Stimulated activated CD4-positive, alpha-beta T cell treated with anti-CD3 and anti-CD28 coated beads, Interleukin-4, amount 100 ng/mL, for 1 hour (primary cell): ENCODE measurements at places on chromosomes 4 and X.

DNA sequence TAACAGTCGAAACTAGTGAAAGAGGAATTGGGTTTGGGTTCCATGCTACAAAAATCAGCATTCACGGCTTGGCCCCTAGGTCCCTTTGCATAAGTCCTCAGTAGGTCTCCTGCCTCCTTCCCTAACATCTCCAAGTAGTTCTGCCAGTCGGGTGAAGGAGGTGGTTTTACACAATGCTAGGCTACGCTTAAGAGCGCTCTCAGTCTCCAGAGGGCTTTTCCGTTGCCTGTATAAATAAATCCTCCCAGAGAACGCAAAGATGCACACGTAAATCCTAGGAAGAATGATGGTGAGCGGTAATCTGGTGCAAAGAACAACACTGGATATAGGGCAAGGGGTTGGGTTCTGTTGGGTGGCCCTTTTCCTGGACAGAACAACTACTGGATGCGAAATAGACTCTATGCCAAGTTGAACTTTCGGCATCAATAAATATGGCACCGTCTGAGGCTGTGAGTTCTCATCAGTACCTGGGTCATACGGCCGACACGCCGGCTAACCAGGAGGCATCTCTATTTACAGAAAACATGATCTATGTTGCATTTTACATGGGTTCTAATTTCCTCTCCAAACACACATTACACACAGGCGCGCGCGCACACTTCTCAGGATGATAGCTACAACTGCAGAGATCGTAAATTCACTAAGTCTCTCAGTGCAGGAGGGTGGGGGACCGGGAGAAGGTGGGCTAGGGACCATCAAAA, 1.3 kb downstream of the CAMK2D start:
- peak; percentile 43 for DNase-seq

- DNase-seq: no peak
These were observed 756.1 kb downstream of the SH3BGRL start for GRCh38 chrX:81957900-81958545.

DNA sequence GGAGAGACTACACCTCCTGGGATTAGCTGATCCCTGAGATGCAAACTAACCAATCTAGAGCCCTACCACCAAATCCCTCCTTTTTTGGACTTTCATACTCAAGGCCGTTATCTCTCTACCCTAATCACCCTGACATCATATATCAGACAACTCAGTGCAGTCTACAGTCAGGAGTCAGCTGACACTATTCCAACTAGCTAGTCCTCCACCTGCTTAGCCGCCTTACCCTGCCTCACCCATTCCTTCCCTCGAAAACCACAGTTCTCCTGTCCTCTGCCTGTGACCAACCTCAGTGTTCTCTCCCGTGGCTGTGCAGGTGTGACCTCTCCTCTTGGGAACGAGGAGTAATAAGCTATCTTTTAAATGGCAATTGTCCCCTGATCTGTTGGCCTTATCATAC, 1.8 kb upstream of the PPEF2 start:
- no peak for DNase-seq

DNA sequence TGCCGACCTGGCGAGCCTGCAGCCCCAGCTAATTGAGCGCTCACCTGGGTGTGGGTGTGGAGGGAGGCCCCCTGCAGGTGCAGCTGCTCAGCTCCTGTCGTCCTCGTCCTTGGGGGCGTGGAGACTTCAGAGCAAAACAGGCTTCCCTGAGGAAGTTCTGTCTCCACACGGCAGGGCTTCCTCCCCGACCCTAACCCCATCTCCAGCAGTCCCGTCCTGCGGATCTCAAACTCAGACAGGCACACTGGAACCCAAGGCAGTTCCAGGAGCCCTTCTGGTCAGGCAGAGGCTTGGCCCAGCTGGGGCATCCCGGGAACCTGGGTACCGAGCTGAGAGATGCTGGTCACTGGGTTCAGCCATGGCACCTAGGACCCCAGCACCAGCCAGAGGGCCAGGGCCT, 24.4 kb downstream of the TACC3 start:
- no peak for DNase-seq

GRCh38 chrX:101442085-101442484, 34.1 kb downstream of the HNRNPH2 start:
- DNase-seq: no peak

GRCh38 chr4:93671093-93671492, 157.5 kb upstream of the ATOH1 start:
- no peak for DNase-seq

GRCh38 chr4:3836756-3837601, 70.8 kb downstream of the ADRA2C start:
- no peak for DNase-seq

DNA sequence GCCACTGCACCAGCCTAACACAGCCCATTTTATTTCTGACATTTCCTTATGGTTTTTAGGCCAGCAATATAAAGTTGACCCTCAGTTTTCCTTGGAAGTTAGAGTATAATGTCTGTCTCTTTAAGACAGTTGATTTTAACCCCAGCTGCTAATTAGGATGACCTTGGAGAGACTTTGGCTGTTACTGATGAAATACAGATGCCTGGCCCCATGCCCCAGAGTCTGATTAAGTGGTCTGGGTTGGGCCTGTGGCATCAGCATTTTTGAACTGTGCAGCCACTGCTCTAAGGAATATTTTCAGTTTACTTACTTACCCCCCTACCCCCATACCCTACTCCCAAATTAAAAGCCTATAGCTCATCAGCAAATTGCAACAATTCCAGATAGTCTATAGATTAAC, 85.8 kb downstream of the DCLK2 start:
- no peak for DNase-seq

DNA sequence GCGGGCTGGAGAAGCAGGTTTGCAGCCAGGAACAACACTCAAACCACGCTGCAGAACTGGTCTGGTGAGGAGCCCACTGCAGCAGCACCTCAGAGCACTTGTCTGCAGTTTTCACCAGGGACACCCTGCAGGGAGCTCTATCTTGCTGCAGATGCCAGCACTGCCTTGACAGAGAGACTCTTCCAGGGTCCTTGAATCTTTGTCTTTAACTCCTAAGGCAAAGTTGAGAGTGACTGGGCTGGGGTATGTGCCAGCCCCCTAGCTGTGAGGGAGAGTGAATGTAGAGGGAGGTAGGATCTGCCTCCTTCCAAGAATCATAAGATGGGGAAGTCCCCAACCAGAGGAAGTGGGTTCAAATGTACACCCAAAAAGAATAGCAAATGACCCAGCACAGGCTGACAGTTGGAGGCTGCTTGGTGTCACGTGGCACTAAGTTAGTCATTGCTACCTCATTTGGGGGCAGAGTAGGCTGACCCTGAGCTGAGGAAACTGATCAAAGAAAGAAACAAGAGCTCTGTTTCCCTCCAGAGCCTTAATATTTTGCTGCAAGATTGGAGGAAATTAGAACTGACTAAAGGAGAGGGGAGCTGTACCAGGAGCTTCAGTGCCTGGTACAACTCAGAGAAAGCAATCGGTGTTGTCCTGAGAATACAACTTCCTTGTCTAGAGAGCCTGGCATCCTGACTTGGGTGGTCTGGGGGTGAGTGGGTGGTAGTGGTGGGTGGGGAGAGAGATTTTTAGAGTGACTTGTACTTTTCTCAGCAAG, 28.2 kb upstream of the HUWE1 start:
- peak; percentile 53 for DNase-seq

- no peak for DNase-seq
These were observed 332.1 kb downstream of the ASMT start for GRCh38 chrX:1946974-1947373.

- DNase-seq: no peak
These were observed 176.9 kb upstream of the PPP1R2C start for GRCh38 chrX:42954880-42955279.

DNA sequence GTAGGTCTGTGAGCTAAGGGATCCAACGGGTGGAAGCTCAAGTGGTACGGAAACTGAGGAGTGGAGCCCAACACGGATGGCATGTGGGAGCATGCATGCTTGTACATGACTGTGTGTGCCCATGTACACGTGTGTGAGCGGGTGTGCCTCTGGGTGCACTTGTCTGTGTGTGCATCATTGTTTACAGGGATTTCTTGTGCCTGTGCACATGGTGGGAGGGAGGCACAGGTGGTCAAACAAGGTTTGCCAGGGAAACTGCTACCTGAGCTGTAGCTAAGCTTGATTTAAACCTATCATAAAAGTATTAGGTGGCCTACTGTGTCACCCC, 122.5 kb upstream of the MAMLD1 start:
- no peak for DNase-seq

GRCh38 chr4:7435471-7436061, 836 bp upstream of the PSAPL1 start:
- no peak for DNase-seq

DNA sequence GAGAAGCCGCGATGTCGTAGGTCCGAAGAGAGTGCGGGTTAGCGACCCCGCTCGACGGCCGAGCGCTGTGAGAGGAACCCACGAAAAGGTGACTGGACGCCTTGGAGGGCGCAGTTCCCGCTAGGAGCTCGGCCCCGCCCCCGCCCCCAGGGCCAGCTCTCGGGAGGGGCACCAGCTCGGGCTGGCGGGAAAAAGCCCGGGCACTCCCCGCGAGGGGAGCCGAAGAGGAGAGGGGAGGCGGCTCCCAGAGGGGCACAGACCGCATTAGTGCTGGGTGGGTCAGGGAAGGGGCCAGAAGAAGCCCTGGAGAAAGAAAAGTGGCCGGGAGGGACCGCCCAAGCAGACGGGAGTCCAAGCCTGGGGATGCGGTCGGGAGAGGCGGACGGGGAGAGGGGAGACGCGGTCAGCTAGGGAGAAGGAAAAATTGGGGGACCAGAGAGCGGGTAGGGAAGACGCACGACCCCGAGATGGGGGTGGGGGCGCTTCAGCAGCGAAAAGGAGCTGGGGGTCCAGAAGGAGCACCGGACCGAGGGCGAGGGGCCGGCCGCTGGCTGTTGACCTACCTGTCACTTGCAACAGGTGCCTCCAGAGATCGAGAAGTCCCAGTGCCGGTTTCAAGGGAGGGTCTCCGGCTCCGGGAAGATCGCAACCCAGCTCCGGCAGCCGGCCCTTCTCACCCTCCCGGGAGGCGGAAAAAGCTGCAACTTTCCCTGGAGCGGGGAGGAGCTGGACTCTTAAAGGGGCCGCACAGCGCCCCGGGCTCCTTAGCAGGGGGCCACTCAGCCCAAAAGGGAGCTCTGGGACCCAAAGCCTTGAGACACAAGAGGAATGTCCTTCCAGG, at the start of gene SYTL4:
TSS of gene SYTL4 (minus strand) at position 681 of the 841 bp plus-strand sequence. CDS start 30,084 bp downstream, outside the sequence.
- no peak for DNase-seq

DNA sequence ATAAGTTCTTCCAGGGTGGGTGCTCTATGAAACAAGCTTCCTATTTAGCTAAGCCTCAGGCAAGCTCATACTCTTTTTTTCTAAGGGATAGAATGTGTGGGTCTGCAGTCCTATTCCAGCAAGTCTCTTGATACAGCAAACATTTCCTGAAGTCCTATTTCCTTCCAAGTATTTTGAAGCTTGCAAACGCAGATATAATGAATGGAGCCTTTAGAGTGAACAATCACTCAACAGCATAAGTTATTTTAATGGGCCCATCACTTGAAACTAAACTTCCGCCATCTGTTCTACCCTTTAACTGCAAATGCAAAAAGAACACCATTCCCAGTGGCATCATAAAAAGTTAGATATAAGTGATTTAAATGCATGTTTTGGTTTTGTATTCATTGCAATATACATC, 108.3 kb upstream of the TAPT1 start:
- DNase-seq: no peak

- no peak for DNase-seq
These were observed 112.6 kb upstream of the FAM9A start for GRCh38 chrX:8913655-8914409.

DNA sequence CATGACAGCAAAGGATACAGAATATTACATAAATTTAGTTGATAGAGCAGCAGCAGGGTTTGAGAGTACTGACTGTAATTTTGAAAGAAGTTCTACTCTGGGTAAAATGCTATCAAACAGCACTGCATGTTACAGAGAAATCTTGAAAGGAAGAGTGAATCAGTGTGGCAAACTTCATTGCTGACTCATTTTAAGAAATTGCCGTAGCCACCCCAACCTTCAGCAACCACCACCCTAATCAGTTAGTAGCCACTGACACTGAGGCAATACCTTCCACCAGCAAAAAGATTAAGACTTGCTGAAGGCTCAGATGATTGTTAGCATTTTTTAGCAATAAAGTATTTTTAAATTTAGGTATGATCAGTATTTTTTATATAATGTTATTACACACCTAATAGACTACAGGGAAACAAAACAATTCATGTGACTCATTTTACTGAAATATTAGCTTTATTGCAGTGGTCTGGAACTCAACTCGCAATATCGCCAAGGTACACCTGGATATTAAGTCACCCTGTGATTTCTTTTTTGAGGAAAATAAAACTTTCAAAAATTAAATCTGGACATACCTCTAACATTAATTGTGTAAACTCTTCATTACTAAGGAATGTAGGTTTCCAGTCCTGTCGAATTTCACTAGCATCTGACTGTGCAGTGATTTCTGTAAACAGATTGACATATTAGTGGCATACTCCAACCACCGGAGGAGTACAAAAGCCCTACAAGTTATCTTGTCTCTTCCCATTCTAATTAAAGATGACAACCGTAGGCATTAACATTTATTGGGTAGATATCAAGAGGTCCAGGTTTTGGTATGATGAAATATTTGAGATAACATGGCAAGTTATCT, 71.1 kb downstream of the CLOCK start:
- no peak for DNase-seq

DNA sequence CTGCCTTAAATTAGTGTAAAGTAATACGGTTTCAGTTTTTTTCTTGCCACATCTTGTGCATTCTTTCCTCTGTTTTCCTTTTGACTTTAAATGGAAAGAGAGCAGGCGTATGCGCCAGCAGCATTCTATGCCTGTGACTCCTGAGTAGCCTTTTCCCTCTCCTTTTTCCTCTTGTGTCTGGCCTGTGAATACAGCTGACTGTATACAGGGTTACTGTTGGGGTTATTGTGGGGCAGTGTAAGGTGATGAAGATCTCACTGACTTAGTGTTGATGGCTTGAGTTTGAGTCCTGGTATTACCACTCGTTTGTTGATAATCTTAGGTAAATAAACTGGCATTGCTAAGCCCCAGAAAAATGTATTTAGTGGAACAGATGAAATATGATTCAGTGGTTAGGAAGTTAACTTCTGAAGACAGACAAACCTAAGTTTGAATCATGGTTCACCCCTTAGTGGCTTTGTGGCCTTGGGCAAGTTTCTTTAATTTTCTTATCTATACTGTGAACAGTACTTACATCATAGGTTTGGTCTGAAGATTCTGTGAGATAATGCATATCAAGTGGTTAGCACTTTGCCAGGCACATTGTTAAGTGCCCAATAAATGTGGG, 105.1 kb downstream of the FNIP2 start:
- no peak for DNase-seq

DNA sequence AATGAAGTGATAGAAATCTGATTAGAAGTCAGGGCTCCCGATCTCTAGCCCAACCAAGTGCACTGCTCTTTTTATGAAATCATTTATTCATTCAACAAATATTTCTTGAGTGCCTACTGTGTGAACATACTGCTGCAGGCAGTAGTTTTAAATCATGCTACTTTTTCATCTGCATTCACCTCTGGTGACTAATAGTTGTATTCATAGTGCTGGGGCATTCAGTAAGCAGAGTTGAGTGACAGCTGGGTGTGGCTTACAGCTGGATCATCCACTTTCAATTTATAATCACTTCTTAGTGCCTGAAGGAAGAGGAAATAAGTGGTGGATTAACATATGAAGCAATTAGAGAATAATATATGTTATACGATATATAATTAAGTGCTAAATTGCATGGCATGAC, 94.1 kb upstream of the HPRT1 start:
- DNase-seq: no peak
